HL-60 (cell line): ENCODE measurements at places on chromosomes 6 and 20.

- DNase-seq = no peak
These were observed 541.1 kb downstream of the HAO1 start for GRCh38 chr20:7399114-7399513.

DNA sequence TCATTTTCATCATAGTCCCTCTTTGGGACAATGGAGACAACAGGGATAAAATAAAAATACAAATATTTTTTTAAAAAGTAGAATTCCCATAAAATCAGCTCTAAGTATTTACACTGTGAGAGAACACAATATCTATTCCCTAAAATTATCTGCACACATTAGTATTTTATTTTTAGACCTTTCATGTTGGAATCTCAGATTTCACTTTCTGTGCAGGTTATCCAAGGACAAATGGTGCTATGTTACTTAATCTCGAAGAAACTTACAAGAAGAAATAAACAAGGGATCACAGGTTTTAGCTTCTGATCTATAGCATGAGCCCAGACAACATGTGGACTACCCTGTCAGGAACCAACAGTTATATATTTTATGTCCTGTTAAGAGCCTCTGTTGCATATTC, 23.0 kb upstream of the LYRM2 start:
- DNase-seq = no peak

GRCh38 chr6:26195924-26196845, 109.0 kb downstream of the HFE start:
- peak; percentile 59 for DNase-seq

- DNase-seq = no peak
These were observed 69.9 kb downstream of the HACE1 start for GRCh38 chr6:104789770-104790190.

- DNase-seq = no peak
These were observed 186.9 kb downstream of the TBC1D7 start for GRCh38 chr6:13141387-13141786.

GRCh38 chr20:62616728-62617621, 25.3 kb upstream of the SLCO4A1 start:
- peak; percentile 74 for DNase-seq

- no peak for DNase-seq
These were observed 125.0 kb upstream of the LAMP5 start for GRCh38 chr20:9389346-9389745.

- DNase-seq = no peak
These were observed 67.7 kb downstream of the GFRA4 start for GRCh38 chr20:3595541-3595940.

DNA sequence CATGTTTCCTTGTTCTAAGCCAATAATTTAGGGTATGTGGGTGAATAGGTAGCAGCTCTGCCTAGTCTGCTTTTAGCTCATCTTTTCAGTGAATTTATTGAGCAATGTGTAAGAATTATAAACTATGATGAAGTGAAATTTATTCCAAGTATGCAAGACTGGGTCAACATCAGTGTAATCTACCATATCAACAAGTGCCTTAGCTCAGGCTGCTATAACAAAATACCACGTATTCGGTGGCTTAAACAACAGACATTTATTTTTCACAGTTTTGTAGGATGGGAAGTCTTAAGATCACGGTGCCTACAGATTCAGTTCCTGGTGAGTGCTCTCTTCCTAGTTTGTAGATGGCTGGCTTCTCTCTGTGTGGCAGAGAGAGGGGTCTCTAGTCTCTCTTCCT, 54.0 kb downstream of the LYRM2 start:
- DNase-seq = no peak

GRCh38 chr20:58511364-58511763, 3.8 kb downstream of the APCDD1L start:
- DNase-seq = no peak

GRCh38 chr6:44094403-44095242, 32.6 kb downstream of the MRPL14 start:
- no peak for DNase-seq

- DNase-seq = no peak
These were observed 13.3 kb downstream of the RALGAPA2 start for GRCh38 chr20:20699144-20699543.

DNA sequence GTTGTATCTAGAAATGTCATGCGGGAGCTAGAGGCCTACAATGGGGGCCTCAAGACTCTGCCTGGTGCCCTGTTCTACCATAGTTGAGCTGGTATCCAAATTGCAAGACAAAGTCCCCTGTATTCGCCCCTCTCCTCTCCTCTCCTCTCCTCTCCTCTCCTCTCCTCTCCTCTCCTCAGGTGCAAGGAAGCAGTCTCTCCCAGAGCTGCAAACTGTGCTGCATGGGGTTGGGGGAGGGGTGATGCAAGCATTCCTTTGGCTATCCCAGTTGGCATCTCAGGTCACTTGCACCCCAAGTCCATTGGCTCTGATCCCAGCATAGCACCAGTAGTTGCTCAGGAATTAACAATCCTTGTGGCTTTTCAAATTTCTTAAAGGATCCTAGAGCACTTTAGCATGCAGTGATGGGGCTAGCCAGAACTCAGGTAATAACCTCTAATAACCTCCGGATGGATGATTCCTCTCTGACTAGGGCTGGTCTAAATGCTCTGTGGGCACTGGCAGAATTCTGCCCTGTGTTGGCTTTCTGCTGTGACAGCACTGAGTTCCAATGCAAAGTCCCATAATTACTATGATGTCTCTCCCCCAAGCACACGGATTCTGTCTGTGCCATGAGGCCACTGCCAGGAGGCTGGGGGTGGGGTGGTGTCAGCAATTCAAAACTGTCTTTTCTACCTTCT, 35.3 kb downstream of the TAF11 start:
- DNase-seq = no peak

DNA sequence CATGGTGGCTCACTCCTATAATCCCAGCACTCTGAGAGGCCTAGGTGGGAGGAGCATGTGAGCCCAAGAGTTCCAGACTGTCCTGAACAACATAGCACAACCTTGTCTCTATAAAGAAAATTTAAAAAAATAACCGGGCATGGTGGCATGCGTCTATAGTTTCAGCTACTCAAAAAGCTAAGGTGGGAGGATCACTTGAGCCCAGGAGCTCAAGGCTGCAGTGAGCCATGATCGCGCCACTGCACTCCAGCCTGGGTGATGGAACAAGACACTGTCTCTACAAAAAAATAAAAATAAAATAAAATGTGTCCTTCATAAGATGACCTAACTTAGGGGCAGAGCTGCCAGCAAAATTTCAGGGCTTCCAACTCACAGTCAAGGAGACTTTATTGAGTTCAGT, 12.6 kb downstream of the ID4 start:
- DNase-seq = no peak

- peak; percentile 95 for DNase-seq
These were observed 11.7 kb upstream of the HCK start for GRCh38 chr20:32040142-32040953.
